ENCODE measurements at places on chromosomes 2 and 18.

- DNase-seq: no peak
These were observed 156.9 kb downstream of the PRKCE start for GRCh38 chr2:45808294-45808800.

DNA sequence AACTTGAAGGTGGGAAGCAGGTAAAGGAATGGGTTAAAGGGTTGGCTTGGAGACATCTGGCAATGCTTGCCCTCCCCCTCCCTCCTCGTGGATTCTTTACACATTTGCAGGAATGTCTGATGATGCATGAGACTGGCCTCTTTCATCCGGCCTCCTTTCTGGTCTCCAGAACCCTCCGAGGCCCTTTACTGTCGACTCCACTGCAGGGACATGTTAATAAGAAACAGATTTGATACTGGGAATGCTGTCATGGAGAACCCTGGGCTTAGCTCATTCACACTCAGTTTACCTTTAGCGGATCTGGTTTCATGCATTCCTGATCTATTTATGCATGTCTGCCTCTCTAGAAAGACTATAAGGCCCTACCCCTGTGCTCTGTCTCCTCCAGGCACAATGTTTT is 238.7 kb downstream of the TGIF1 start:
- no peak for DNase-seq

- DNase-seq: no peak
These were observed 176.0 kb upstream of the SMAD2 start for GRCh38 chr18:48106498-48106897.

GRCh38 chr18:48028696-48029095 is 98.2 kb upstream of the SMAD2 start:
- DNase-seq: no peak

- no peak for DNase-seq
These were observed 396.1 kb downstream of the TDRD15 start for GRCh38 chr2:21519821-21520220.

- DNase-seq: no peak
These were observed 29.3 kb downstream of the BCL2 start for GRCh38 chr18:63290166-63290820.

- no peak for DNase-seq
These were observed 278.6 kb downstream of the DSC3 start for GRCh38 chr18:30763902-30764350.

DNA sequence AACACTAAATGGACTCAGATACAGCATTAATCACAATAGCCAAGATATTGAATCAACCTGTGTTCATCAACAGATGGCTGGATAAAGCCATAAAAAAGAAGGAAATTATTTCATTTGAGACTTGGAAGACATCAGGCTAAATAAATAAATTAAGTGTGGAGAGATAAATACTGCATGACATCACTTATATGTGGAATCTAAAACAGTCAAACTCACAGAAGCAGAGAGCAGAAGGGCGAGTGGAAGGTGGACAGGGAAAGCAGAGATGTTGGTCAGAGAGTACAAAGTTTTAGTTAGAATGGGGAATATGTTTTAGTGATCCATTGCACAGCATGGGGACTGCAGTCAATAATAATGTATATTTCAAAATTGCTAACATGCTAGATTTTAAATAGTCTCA is 207.2 kb downstream of the VAPA start:
- no peak for DNase-seq

GRCh38 chr18:79305911-79306310 is 89.8 kb upstream of the NFATC1 start:
- no peak for DNase-seq

DNA sequence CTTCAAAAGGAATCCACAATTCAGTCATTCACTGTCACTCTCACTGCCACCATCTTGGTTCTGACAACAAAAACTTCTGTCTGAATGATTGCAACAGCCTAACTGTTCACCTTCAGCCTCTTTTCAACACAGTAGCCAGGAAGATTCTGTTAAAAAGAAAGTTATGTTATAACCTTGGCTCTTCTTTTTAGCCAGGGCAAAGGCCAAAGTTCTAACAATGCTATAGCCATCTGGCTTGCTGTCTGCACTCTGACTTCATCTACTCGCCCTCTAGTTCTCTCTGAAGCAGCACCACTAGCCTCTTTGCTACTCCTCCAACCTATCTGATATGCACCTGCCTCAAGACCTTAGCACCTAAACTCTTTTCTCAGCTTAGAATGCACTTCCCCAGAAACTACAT is 158.5 kb downstream of the ZNF385B start:
- DNase-seq: no peak

DNA sequence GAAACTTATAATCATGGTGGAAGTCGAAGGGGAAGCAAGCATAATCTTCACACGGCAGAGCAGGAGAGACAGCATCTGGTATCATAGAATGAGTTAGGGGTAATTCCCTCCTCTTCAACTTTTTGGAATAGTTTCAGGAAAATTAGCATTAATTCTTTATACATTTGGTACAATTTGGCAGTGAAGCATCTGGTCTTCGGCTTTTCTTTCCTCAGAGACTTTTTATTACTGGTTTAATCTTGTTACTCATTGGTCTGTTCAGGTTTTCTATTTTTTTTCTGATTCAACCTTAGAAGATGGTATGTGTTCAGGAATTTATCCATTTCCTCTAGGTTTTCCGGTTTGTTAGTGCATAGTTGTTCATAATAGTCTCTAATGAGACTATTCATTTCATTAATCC is 39.7 kb upstream of the ABCA12 start:
- no peak for DNase-seq

- no peak for DNase-seq
These were observed 3.6 kb upstream of the DOK6 start for GRCh38 chr18:69397096-69397495.

- no peak for DNase-seq
These were observed 1995.2 kb upstream of the PIK3C3 start for GRCh38 chr18:39959839-39960238.

GRCh38 chr18:23062011-23062410 is 73.3 kb upstream of the CABLES1 start:
- DNase-seq: no peak

- no peak for DNase-seq
These were observed 155.5 kb upstream of the CAVIN2 start for GRCh38 chr2:192002418-192002817.

DNA sequence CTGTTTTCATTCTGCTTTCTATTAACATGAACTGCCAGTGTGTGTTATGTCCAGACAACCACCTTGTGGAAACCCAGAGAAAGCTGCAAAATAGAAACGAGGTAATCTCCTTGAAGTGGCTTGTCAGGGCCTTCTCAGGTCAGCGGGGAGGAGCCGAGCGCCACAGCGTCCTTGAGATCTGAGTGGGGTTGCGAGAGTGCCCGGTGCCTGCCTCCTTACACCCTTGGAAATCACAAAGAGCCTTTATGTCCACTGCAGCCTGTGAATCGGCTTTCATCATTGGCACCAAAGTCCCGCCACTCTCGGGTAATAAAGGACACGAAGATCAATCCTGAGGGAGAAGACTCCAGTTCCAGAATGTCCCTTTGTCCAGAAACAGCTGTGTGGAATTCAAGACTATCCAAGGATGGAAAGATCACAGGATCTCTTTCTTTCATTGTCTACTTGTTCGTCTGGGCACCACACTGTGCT is 135.2 kb downstream of the HRH4 start:
- DNase-seq: no peak

DNA sequence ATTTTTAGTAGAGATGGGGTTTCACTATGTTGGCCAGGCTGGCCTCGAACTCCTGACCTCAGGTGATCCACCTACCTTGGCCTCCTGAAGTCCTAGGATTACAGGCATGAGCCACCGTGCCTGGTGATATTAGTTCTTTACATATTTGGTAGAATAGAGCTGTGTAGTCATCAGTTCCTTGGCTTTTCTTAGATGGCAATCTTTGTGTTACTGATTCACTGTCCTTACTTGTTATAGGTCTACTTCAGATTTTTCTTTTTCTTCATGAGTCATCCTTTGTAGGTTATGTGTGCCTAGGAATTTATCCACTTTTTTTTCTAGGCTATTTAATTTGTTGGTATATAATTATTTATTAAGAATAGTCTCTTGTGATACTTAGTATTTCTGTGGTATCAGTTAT is 30.3 kb upstream of the ZSWIM2 start:
- DNase-seq: no peak

DNA sequence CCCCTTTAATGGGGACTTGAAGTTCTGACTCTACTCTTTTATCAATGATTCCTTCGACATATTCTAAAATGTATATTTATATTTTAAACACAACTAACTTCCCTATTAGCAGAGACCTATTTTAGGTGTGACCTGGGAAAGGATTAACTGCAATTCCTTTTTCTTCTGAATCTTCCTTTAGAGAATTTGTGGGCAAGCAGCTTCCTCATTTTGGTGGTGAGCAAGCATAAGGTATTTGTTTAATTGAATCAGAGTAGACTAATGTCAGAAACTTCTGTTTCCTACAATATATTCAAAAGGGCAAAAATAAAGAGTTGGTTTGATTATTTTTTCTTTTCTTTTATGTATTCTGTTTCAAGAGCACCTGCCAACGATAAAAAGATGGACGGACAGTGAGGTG is 237.0 kb downstream of the IKZF2 start:
- no peak for DNase-seq

DNA sequence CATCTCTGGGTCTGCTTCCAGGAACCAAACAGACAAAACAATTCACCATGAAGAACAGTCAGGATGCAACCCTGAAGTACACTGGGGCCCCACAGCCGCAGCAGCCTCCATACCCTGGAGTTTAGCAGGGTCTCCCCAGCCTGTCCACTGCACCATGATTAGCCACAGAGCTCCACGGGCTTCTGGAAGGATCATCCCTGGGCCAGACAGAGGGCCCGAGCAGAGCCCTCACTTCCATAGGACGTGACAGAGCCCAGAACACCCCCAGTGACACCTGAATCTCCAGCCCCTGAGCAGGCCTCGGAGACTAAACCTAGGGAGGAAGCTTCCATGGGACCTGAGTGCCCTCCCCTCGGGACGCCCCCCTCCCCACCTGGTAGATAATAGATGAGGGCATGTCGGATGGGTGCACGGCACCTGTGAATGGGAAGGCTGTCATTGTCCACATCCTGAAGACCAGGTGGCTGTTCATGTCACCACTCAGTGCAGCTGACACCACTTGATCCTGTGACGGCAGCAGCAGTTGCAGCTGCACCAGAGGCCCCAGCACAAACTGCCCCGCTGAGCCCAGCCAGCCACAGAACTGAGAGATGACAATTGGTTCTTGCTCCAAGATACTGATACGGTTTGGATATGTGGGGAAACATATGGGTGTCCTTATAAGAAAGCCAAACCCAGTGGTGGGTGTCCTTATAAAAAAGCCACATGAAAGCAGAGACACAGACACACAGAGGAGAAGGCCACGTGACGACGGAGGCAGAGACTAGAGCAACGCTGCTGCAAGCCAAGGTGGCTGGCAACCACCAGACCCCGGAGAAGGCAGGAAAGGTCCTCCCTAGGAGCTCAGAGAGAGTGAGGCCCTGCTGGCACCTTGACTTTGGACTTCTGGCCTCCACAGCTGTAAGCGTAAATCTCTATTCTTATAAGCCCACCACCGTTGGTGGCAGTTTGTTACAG is 23.2 kb downstream of the KIF1A start:
- no peak for DNase-seq

DNA sequence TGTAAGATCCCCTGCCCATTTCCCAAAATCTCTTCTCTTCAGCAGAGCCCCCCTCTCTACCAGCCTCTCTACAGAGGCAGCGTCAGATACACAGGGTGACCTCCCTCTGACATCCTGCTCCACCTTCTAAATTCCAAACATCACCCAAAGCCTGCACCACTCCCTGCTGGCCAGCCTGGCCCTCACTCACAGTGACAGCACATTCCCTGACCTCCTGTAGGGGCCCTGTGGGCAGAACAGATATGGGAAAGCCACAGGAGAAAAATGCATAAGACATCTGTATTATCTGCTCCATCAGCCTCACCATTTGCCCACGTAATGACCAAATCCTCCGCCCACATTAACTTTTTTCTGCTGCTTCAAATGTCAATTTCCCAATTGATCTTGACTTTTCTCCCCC is 40.6 kb downstream of the TRABD2A start:
- DNase-seq: no peak

GRCh38 chr2:70080610-70081200 is 6.6 kb upstream of the PCBP1 start:
- no peak for DNase-seq

- DNase-seq: no peak
These were observed 5.2 kb downstream of the TGIF1 start for GRCh38 chr18:3455090-3455635.

- no peak for DNase-seq
These were observed 26.0 kb downstream of the PLEK start for GRCh38 chr2:68391099-68391498.

DNA sequence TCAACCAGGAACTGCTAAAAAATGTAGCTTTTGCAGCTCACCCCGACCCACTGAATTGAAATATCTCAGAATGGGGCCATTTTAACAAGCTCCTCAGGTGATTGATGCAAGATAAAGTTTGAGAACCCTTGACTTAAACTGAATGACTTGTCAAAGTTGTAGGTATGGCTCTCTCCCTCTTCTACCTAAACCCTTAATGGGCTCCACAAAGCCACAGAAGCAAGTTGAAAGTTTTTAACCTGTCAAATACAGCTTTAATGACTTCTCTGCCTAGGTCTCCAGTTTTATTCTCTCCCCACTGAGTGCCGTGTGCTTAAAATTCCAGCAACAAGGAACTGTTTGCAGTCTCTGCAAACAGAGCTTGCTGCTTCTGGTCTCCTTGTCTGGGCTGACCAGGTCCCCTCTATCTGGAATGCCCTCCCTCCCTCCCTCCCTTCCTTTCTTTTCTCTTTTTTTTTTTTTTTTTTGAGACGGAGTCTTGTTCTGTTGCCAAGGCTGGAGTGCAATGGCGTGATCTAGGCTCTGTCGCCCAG is 19.7 kb upstream of the RNF125 start:
- DNase-seq: no peak

- no peak for DNase-seq
These were observed 98.7 kb downstream of the MMADHC start for GRCh38 chr2:149488706-149489440.

DNA sequence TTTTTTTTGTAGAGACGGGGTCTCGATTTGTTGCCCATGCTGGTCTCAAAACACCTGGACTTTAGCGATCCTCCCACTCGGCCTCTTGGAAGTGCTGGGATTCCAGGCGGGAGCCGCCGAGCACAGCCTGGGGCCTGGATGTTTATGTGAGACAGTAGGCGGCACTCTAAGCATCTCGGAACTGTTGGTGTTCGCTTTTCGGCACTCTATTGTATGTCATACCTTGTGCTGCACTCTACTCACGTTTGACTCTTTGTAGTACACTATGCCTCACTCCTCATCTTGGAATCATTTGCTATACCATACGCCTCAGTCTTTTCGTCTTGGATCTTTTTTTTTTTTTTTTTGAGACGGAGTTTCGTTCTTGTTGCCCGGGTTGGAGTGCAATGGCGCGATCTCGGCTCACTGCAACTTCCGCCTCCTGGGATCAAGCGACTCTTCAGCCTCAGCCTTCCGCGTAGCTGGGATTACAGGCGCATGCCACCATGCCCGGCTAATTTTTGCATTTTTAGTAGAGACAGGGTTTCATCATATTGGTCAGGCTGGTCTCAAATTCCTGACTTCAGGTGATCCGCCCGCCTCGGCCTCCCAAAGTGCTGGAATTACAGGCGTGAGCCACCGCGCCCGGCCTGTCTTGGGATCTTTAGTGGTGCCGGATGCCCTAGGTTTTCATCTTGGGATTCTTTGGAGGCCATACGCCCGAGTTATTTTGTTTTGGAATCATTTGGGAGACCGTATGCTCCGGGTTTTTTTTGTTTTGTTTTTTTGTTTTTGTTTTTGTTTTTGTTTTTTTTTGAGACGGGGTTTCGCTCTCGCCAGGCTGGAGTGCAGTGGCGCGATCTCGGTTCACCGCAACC is 24.2 kb upstream of the ZDBF2 start:
- DNase-seq: no peak
